MCF 10A (cell line): ENCODE measurements at places on chromosomes 2 and 18.

GRCh38 chr2:68169308-68169707, 11.6 kb downstream of the PNO1 start:
- DNase-seq: no peak

- no peak for DNase-seq
These were observed 222.9 kb upstream of the NCKAP5 start for GRCh38 chr2:133791191-133791590.

- DNase-seq: no peak
These were observed 32.1 kb downstream of the ASAP2 start for GRCh38 chr2:9238591-9239326.

DNA sequence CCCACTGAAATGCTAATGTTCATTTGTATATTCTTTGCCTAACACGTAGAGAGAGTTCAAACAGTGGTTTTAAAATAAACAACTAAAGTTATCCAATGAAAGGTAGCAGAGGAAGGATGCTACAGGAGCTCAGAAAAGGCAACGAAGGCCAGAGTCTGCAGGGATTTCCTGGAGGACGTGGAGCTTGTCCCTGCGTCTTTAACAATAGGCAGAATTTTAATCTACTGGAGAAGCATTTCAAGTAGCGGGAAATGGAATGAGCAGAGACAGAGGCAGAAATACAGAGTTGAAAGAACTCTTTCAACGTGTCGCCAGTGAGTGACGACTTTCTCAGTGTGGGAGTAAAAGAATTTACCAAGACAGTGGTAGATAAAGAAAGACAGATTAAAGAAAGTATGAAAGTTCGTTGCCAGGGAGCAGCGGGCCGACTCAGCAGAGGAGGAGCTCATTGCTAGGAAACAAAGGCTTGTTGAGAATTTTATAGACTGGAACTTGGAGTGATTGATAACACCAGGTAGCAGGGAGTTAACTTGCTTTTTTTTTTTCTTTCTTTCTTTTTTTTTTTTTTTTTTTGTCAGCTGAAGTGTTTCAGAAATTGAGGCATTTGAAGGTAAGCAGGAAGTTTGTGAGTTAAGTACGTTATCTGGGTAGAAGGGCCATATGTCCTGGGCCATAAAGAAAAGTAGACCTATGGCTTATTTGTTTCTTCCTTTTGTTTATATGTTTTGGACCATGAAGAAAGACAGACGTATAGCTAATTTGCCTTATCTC, 625 bp upstream of the NBAS start:
- DNase-seq: no peak

DNA sequence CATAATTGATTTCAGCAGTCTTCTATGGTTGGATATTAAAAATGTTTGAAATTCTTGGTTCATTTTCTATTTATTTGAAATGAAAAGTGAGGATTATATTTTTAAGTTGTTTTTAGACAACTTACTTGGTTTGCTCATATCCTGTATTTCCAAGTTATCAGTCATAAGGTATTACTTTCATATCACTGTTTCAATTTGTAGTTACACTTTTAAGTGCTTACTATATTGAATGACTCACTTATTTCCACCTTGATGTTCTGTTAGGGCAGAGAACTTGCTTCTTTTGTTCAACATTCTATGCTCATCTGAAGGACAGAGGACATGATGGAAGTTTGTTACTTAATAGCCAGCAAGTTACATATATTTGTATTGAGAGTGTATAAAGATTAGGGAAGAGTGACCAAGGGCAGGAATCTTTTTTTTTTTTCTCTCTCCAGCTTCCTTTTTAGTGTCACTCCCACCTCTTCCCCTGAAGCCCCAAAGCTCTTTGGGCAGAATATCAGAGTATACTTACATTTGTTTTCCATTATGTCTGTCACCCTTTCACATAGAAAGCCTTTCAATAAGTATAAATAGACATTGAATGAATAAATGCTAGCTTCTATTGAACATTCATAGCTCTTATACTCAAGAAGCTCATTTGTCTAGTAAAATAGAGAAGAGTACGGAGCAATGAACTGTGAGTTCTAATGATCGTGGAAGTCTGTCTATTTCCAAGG, 28.1 kb downstream of the PIK3C3 start:
- peak; percentile 1 for DNase-seq

DNA sequence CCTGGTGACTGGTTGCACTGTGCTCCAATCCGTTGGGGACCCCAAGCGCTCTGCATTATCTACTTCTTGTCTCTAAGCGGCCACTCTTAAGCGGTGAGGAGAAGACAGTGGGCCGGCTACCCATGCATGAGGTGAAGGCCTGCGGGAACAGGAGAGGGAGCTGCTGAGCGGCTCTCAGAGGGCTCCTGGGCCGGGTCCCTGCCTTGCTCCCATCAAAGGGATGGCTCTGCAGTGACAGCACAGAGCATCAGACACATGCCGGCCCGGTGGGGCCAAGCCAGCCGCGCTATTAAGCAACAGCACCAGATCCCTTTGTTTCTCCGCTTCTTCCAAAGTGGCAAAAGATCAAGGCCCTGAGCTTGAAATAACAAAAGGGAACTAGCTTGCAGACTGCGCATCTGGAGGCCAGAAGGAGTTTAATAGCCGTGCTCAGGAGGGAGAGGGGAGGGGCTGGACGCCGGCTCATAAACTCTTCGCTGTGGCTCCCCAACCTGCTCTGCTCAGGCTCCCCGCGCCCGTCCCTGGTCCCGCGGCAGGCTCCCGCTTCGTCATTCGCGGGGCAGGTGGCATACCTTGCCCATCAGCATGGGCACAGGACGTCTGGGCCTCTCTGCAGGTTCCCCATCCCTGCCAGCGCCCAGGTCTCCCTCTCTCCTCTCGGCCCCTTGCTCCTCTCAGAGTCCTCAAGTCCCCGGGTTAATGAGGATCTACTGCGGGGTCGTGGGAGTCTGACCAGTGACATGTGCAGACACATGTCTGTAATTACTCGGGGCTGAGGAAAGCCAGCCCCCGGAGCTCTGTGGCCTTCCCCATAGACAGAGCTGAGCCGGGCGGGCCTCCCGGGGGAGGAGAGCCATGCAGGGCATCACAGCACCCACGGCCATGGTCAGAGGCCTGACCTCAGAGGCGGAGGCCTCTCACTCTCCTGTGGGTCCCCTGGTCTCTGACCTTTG, 96.7 kb downstream of the ASB1 start:
- no peak for DNase-seq
